Mammary epithelial cell (primary cell): ENCODE measurements at places on chromosomes 2 and 18.
A peak's percentile ranks its signal among the peaks of the same experiment; 100 is the strongest.

GRCh38 chr2:118473846-118474540, 373.5 kb downstream of the EN1 start:
- no peak for DNase-seq

DNA sequence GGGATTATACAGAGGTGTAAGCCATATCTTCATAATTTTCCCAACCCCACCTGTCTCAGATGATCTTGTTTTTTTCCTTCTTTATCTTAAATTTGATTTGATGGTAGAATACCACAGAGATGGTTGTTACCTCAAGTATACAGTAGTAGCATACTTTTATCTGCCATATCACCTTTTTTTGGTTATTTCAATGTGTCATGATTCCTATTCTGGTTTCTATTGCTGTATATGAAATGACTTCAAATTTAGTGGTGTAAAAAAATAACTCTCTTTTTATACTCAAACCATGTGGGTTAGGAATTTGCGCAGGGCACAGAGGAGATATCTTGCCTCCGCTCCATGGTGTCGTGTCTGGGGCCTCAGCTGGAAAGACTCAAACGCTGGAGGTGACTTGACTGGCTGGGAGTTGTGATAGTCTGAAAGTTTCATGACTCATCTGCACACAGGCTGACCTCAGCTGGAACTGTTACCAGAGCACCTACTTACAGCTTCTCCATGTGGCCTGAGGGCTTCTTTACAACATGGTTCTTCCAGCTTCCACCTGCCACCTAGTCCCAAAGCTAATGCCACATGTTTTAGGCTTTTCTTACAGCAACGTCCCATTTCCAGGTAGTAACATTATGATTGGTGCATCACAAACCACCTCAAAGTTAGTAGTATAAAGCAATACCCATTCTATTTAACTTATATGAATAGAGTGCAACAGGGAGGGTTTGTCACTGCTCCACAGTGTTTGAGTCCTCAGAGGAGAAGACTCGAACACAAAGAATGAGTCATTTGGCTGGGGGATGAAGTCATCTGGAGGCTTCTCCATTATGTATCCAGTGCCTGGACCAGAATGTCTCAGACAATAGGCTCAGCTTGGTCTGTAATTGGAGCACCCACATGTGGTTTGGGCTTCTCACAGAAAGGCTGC, 82.3 kb upstream of the XPO1 start:
- peak; percentile 81 for DNase-seq

DNA sequence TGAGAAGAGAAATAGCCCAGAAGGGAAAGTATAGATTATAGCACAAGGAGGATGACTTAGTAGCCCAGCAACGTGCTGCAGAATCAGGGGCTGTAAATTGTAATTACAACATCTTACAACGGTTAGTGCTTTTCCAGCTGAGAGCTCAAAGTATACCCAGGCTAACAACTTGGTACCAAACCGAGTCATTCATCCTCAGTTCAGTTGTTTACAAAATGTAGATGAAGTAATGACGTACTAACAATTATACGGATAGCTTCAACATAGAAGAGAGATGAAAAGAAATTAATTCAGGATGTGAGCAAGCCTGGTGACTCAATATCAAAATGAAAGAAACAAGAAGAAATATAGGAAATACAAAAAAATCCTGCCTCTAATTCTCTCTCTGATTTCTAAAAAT, 99.2 kb downstream of the DYNAP start:
- DNase-seq, result peak; percentile 12

- no peak for DNase-seq
Observed at GRCh38 chr2:76296438-76296837, 585.7 kb upstream of the GCFC2 start.

- no peak for DNase-seq
Observed at GRCh38 chr2:457792-458424, 170.0 kb upstream of the ALKAL2 start.

DNA sequence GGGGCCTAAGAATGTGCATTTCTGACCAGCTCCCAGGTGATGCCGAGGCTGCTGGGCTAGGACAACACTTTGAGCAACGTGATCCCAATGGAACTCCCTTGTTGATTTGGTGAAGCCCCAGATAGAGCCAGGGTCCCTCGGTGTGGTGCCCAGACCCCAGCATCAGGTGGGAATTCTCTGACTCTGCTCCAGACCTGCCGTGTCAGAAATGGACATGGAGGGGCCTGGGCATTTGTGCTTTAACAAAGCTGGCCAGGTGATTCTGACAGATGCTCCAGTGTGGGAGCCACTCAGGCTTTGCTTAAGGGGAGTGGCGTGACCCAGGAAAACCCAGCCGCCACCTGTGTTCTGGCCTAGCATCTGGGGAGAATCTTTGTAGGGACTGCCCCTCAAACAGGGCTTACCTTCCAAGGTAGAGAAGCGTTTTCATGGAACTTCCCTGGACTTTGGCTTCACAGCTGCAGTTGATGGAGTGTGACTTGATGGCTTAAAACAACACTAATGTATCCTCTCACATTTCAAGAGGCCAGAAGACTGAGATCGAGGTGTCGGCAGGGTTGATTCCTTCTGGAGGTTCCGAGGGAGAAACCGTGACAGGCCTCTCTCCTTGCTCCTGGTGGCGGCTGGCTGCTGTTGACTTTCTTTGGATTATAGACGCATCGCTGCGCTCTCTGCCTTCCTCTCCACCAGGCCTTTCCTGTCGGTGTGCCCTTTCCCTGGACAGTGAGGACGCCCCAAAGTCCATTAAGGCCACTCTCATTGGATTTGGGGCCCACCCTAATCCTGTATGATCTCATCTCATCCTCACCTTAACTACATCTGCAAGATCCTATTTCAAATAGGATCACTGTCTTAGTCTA, 57.0 kb upstream of the HDAC4 start:
- no peak for DNase-seq

DNA sequence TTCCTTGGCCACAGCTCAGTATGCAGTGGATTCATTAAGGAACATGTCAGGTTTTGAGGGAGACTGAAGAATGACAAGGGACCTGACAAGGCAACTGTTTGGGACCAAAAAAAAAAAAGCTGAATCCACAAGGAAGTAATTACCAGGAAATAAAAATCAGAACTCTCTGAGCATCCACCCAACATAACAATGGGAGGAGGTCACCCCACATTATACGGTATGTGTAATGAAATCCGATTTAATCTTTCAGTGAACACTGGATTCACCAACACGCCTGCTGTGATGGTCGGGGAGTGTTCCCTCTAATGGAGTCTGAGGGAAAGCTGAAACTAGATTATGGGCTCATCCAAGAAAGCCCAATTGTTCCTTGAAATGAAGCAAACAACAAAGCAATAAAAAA, 329.3 kb downstream of the ETAA1 start:
- DNase-seq, result no peak

GRCh38 chr2:49002750-49003149, 151.6 kb downstream of the FSHR start:
- DNase-seq, result no peak

DNA sequence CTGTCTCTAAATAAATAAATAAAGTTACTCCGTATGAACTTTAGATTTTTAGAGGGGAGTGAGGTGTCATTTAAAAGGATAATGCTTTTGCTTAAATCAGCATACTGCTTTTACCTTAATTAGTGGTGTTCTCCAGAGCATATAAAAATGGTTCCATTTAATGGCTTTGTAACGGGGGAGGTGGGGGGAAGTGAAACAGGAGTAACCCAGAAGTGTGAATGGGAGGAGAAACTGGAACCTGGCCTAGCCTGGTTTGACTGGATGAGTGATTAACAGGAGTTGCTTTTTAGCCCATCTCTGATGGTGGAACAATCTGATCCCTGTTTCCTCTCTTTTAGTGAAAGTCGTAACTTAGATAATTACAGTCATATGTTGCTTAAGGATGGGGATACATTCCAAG, 1.6 kb downstream of the CNDP2 start:
- DNase-seq, result no peak

GRCh38 chr2:29715655-29716054, 205.7 kb downstream of the ALK start:
- no peak for DNase-seq

GRCh38 chr18:63301434-63301833, 18.1 kb downstream of the BCL2 start:
- no peak for DNase-seq

DNA sequence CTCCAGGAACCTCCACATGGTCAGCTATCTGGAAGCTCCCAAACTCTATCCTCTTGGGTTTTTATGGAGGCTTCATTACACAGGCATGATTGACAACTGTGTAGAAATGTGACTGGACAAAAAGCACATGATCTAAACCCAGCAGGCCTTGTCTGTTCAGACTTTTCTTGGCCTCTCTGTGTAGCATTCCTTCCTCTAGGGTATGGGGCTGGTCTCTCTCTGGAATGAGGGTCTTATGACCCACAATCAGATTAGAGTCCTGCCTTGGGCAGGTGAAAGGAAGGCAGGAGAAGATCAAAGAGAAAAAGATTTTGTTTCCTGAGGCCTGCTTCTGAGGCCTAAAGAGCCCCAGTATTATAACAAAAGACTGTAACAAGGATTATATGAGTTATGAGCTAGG, 162.7 kb downstream of the SP3 start:
- no peak for DNase-seq

- DNase-seq, result no peak
Observed at GRCh38 chr2:8515864-8516533, 165.9 kb upstream of the ID2 start.

DNA sequence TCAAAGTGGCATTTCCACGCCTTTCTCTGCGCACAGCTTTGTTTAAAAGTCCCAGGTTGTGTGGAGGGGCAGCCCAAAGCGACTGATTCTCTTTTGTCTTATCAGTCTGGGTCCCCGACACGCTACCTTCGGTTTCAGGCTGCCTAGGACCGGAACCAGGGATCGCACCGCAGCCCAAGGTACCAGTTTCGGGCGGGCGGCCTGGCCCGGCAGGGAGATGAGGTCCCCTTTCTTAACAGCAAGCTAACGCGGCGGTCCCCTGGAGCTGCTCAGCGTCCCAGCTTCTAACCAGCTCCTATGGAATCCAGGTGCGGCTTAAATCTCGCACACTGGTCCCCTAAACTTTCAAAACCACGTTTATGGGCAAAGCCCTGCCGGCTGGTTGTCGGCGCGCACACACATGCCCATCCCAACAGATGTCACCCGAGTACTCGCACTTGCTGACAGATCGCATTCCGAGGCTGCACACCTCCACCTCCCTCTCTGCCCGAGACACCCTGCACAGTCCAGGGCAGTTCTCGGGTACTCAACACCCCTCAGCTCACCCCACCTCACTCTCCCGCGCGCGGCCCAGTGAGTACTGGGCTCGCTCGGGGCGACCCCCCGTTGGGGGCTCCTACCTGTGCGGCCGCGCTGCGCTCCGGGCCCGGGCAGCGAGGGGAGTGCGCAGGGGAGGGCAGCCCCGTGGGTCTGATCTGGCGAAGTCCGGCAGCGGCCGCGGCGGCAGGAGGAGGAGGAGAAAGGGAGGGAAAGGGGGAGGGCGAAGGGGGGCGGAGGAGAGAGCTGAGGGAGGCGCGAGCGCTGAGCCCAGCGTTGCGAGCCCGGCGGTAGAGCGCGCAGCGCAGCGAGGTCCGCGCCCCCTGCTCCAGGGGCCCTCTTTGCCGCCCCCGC, at the start of gene EFEMP1:
TSS of gene EFEMP1 (minus strand) at position 692 of the 891 bp plus-strand sequence. CDS start 1,342 bp downstream, outside the sequence.
- DNase-seq, result peak; percentile 87
